Stimulated activated CD4-positive, alpha-beta T cell treated with anti-CD3 and anti-CD28 coated beads, Interleukin-4, amount 100 ng/mL, for 48 hours (primary cell): ENCODE measurements at places on chromosomes 2 and 18.

- no peak for DNase-seq
Measured at GRCh38 chr18:78739115-78739514, 240.5 kb upstream of the SALL3 start.

DNA sequence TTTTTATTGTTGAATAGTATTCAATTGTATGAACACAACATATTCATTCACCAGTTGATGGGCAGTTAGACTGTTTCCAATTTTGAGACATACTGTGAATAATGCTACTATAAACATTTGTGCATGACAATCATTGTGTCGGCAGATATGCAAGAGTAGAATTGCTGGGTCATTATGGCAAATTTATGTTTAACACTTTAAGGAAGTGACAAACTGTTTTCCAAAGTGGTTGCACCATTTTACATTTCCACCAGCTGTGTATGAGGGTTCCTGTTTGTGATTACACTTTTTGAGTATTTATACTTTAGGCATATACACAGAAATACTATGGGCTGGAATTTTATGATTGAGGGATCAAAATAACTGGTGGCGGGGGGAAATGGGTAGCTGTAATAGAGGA lies 61.2 kb downstream of the MAP4K3 start:
- DNase-seq = no peak

- DNase-seq = no peak
Measured at GRCh38 chr2:138503652-138504051, 2.1 kb downstream of the SPOPL start.

DNA sequence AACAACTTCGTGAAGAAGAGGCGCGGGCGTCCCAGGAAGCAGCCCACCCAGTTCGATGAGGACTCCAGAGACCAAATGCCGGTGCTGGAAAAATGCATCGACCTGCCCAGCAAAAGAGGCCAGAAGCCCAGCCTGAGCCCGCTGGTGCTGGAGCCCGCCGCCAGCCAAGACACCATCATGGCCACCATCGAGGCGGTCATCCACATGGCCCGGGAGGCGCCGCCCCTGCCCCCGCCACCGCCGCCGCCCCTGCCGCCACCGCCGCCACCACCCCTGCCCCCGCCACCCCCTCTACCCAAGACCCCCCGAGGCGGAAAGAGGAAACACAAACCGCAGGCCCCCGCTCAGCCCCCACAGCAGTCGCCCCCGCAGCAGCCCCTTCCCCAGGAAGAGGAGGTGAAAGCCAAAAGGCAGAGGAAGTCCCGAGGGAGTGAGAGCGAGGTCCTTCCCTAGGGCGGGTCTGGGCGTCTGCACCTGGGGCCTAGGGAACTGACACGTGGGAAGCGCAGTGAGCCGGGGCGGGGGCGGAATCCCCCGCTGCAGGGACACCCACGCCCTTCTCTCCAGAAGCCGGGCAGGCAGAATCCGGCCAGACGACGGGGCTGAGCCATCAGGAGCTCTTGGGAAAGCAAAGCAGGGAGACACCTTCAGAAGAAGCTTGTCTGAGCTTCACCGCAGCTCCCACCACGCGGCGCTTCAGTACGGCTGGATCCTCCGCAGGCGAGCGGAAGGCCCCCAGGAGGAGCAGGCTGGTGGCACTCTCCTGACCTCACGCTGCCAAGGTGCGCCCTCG lies 382.8 kb downstream of the SETBP1 start:
- no peak for DNase-seq

DNA sequence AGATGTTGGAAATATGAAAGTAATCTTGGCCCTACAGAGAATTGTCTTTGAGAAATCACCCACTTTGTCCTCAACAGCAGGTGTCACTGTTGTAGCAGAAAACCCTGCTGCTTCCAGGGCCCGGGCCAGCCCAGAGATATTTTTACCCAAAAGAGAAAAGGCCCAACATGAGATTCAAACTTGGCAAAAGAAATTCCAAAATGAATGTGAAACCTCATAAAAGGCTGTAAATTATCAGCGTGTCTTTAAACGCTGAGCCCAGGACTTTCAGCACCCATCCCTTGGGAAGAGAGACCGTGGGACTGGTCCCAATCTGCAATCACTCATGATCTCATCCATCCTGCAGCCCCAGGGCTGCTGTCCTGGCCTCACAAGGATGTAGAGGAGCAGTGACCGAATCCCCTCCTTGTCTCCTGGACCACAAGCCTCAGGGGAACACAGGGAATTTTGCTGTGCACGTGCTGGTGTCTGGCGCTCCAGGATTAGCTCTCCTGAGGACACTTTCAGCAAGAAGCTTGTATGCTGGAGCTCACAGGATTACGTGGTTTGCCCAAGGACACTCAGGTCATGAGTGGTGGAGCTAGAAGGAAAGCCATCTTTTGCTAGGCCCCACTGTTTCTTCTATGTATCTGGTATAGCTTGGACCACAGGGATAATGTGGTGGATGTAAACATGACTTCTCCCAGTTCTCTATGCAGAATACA lies 202.1 kb downstream of the RNF144A start:
- no peak for DNase-seq
